ENCODE measurements at places on chromosomes 6 and 20.

- no peak for DNase-seq
Measured at GRCh38 chr6:50820869-50821264, 2.2 kb downstream of the TFAP2B start.

GRCh38 chr6:109794201-109794923 lies 103.3 kb downstream of the FIG4 start:
- DNase-seq = peak; percentile 20

DNA sequence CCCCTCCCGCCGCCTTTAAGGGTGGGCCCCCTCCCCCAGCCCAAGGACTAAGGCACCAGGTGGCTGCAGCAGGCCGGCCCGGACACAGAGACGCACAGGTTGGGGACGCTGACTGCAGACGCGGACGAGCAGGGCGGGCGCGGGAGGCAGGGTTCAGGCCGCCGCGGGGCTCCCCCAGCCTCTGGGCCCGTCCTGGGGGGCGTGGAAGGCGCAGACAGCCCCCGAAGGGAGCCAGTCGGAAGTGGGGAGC lies 9.3 kb downstream of the DUSP15 start:
- peak; percentile 85 for DNase-seq

- DNase-seq = peak; percentile 93
Measured at GRCh38 chr20:32019156-32019510, 8.9 kb downstream of the CCM2L start.

GRCh38 chr20:24866742-24867141 lies 82.3 kb upstream of the CST7 start:
- DNase-seq = no peak

- no peak for DNase-seq
Measured at GRCh38 chr20:48422242-48422960, 405.4 kb downstream of the PREX1 start.

- no peak for DNase-seq
Measured at GRCh38 chr20:55513954-55514353, 491.4 kb downstream of the CBLN4 start.

DNA sequence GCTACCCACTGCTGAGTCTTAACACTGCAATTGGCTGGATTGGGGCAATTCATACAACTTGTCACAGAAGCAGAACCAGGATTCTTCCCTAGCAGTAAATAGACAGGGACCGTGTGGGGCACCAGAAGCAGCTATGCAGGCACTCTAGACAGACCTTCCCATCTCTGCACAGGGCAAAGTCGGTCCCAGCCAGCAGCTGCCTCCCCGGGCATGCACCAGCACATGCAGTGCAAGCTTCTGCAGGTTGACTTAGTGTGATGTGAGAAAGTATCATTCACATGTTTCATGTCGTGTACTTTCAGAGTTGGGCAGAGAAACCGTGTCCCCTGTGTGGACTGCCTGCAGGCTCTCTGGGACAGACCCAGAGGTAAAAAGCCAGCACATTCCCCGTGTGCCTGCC lies 98.0 kb upstream of the FOXA2 start:
- DNase-seq = no peak

GRCh38 chr6:39707962-39708683 lies 17.1 kb downstream of the KIF6 start:
- DNase-seq = no peak

- DNase-seq = no peak
Measured at GRCh38 chr6:22017272-22017671, 279.6 kb downstream of the PRL start.

DNA sequence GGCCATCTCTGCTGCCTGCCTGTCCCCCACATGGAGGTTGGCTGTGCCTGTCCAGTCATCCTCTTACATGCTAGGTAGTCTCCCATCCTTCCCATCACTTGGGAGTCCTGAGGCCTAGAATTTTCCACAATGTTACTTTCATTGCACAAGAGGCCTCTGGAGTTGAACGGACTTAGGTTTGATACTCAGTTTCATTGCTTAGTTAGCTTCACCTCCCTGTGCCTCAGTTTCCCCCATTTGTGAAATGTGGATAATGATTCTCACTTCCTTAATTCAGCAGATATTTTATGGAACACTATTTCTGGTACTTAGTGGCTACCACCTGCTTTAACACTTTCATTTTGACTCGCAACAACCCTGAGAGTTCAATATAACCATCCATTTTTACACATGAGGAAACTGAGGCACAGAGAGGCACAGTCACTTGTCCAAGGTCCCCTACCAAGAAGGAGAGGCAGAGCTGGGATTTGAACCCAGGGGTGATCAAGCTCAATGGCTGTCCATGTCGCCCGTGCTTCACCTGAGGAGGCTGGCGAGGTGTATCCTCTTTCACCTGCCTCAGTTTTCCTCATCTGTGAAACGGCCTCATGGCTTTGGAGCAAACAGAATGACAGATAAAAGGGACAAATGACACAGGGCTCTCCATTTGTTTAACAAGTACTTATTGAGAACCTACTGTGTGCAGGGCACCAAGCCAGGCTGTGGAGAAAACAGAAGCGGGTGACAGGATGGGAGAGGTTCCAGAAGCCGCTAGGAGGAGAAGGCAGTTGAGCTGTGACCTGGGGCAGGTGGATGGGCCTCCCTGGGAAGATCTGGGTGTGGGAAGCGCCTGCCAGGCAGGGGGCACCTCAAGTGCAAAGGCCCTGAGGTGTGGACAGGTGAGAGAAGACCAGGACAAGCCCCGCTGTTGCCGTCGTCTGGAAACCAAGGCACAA lies 154.3 kb upstream of the PTPN1 start:
- no peak for DNase-seq

DNA sequence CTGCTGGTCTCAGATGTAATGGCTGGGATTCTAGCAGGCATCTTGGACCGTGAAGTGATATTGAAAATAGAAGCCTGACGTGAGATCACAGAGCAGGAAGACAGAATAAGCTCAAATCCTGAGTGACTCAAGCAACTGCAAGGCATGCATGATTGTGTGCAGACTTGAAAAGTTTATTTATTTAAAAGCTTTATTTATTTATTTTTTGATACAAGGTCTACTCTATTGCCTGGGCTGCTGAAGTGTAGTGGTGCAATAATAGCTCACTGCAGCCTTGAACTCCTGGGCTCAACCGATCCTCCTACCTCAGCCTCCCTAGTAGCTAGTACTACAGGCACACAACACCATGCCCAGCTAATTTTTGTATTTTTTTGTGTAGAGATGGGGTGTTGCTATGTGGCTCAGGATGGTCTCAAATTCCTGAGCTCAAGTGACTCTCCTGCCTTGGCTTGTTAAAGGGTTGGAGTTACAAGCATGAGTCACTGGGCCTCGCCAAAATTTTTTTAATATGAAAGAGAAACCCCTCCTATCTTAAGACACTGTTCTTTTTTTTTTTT lies 40.1 kb upstream of the RNF144B start:
- no peak for DNase-seq

- DNase-seq = no peak
Measured at GRCh38 chr6:159908979-159909378, 18.2 kb downstream of the MAS1 start.

DNA sequence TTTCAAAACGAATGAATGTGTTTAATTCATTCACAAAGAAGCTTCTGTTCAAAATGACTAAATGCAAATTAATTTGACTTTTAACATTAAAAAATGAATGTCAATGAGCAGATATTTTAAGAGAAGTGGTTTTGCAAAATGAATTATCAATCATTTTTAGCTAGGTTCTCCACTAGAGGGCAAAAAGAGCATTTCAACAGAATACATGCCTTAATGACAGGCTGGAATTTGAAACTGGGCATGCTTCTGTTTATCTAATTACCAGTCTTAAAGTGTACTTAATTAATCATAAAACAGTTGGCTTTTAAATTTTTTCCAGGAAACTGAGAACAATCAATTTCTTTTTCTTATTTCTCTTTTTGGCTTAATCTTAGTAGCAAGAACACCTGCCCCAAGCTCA lies 63.8 kb upstream of the TINAG start:
- DNase-seq = peak; percentile 60

Measured in GM23338 (cell line).